Neuronal stem cell (in vitro differentiated cells): ENCODE measurements at places on chromosomes 2 and 18.

DNA sequence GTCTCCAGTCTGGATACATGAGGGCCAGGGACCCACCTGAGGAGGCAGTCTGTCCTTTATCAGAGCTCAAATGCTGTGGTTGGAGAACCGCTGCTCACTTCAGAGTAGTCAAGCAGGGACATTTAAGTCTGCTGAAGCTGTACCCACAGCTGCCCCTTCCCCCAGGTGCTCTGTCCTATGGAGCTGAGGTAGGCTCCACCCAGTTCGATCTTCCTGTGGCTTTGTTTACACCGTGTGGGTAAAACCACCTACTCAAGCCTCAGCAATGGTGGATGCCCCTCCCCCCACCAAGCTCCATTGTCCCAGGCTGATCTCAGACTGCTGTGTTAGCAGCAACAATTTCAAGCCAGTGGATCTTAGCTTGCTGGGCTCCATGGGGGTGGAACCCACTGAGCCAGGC, 731.4 kb upstream of the HS6ST1 start:
- no peak for DNase-seq

- DNase-seq: no peak
These were observed 78.1 kb upstream of the NPAS2 start for GRCh38 chr2:100741880-100742276.

DNA sequence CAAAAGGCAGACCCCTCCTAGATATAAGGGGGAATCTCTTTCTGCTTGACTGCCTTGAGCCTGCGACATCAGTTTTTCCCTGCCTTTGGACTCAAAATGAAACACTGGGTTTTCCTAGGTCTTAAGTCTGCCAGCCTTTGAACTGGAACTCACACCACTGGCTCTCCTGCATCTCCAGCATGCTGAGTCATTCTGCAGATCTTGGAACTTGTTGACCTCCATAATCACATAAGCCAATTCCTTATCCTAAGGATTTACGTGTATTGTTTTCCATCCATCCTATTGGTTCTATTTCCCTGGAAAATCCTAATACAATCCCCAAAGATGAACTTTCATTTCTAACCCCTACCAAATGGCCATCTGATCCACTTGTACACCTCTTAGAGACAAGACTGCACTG, 88.0 kb downstream of the AFF3 start:
- DNase-seq: no peak

DNA sequence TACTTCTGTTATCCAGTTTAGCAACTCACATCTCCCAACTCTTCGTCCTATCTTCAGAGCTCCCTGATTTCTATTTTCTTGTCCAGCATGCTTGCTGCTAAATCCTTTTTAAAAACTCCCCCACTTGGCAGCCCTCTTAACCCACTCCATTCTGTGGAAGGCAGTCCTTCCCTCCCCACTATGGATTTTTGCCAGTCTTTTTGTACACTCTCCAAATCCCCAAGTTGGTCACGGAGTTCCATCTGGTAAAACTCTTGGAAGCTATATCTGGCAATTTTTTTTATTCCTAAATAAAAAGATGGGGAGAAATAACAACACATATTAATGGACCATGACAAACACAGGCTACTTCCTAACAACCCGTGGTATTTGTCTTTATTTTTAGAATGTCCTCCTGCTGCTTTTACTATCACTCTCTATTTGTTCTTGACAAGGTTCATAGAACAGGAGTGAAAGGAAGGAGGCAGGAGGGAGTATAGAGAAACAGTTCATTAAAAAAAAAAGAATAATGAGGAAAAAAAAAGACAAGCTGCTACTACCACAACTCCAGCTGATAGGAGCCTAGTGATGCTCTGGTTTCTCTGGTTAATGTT, 120.0 kb upstream of the THSD7B start:
- no peak for DNase-seq

DNA sequence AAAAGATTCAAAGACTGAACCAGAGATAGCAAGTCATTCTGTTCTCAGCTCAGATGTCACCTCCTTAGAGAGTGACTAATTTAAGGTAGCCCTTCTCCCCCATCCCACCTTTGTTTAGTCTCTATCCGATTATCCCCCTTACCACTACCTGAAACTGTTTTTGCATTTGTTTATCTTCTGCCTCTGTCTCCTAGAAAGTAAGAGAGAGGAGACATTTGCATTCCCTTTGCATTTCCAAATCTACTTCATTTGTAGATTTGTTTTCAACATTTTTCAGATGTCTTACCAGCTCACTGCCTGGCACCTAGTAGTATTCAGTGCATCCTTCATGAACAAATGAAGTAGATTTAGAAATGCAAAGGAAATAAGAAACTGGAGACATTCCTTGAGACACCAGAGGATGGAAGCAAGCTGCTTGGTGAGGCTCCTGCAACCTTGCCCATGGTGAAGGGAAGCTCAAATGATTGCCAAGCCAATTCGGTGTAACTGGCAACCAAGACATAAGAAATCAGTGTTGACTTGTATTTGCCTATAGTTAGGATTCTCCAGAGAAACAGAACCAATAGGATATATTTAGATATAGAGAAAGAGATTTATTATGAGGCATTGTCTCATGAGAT, 385.7 kb downstream of the STK39 start:
- no peak for DNase-seq

DNA sequence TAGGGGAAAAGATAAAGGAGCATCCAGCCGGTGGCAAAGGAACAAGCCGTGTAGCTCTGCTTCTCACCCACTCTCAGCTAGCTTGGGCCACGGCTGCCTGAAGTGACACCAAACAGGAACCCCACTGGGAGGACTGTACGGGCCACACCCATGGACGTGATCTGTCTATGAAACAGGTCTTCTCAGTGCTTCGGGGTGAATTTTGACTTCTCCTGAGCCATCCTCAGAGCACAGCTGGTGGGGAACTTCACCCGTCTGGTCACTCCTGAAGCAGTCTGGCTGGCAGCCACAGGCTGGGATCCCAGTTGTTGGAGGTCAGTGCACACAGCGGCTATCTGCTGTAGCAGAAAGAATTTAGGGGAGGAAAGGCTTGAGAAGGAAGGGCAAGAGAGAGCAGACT, 223.8 kb downstream of the FAM210A start:
- DNase-seq: no peak

DNA sequence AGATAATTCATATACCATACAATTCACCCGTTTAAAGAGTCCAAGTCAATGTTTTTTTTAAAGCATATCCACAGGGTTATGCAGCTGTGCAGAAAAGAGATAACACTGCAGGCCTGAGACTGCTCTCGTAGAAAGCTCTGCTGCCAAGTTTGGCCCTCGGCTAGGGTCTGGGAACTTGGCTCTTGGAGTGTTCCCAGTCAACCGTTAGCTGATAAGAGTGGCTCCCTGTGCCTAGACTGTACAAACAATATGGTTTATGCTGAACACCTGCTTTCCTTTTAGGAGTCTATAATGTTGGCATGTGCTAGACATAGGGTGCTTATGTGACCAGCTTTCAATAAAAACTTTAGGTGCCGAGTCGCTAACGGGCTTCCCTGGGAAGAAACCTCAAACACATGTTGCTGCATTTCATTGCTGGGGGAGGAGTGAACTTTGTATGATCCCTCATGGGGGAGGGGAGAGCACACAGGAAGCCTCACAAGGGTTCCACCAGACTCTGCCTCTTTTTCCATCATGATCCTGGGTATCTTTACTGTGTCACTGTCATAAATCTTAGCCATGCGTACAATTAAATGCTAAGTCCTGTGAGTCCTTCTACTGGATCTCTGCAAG, 34.7 kb downstream of the RFX8 start:
- DNase-seq: no peak

DNA sequence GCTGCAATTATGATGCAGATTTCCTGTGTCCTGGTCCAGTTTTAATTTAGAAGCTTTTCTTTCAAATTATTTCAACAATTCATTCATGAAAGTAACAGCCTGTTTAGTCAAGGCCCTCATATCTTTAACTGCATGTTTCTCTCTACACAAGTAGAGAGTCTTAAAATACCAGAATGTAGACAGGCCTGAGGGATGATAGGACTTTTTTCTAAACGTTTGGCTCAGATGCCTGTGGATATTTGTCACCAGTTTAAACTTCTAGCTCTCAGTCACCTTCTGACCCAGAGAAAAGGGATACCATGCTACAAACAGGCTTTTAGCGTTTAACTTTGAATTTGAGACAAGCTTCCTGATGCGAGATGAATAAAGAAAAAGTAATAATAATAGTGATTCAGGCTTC, 15.7 kb downstream of the COL5A2 start:
- no peak for DNase-seq

- DNase-seq: no peak
These were observed 25.6 kb downstream of the IKZF2 start for GRCh38 chr2:213125646-213126347.

- DNase-seq: no peak
These were observed 40.7 kb upstream of the C2orf66 start for GRCh38 chr2:196849895-196850294.

GRCh38 chr18:77124452-77124922, 8.1 kb downstream of the MBP start:
- DNase-seq: no peak

GRCh38 chr2:24651643-24652003, 141.6 kb downstream of the PTRHD1 start:
- DNase-seq: no peak
